ENCODE measurements at places on chromosomes 4 and X.
A peak's percentile ranks its signal among the peaks of the same experiment; 100 is the strongest.

GRCh38 chr4:19850909-19851308 lies 400.8 kb upstream of the SLIT2 start:
- no peak for DNase-seq

DNA sequence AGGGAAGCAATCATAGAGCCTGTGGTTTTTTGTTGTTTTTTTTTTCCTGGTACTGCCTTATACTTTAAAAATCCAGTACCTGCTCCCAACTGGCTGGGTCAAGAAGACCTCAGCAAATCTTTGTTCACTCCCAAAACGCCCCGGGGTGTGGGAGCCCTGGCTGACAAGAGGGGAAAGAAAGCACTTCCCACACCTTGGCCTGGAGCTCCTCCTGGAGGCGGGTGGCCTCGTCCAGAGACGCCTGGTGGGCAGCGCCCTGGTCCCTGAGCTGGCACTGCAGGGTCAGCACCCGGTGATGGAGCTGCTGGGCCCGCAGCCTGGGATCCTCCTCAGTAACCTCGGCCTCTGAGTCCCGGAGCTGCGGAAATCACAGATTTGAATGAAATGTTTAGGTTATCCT lies 38.2 kb downstream of the C4orf50 start:
- peak; percentile 70 for DNase-seq

DNA sequence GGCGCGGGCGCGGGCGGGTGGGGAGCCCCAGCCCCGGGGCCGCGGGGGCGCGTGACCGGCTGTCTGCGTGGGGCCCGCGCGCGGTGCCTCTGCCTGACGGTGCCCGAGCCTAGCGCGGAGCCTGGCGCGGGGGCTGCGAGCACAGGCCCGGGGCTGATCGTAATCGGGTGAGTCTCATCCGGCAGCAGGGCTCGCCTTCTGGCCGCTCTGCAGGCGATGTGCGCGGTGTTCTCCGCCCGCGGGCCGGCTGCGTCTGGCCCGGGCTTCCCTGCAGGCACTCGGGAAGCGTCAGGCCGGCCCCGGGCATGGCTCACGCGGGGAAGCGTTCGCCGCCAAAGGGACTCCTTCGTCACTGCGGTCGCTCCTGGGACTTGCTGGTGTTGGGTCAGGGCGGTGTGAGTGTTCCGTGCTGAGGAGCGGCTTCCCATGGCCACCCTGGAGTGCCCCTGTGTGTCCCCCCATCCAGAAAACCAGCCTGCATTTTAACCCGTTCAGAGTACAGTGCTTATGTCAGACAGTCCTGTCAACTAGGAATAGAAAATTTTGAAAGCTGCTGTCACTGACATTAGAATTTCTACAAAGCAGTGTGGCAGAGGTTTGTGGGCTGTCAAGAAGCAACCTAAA lies 40.6 kb downstream of the FAM149A start:
- DNase-seq: peak; percentile 13

DNA sequence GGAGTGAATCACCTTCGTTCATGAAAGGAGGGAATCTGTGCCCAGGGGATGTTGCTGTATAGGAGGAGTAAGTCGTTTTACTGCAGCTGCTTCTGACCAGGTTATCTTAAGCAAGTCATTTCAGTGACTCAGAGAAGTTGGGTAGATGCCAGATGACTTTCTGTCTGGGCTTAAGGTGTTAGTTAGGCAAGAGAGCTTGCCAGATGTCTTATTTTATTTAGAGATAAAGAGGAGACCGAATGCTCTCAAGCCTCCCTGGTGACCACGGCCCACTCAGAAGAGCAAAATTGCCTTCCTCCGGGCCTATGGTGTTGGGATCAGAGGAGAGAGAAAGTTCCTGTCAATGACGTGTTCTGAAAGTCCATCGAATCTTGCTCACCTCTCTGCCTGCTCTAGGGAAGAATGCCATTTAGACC lies 16.3 kb upstream of the ZNF827 start:
- DNase-seq: peak; percentile 22

GRCh38 chr4:184955636-184956035 lies 62.7 kb upstream of the HELT start:
- no peak for DNase-seq

GRCh38 chr4:5821665-5822358 lies 71.1 kb downstream of the CRMP1 start:
- DNase-seq: peak; percentile 23

GRCh38 chr4:80112236-80112635 lies 39.2 kb upstream of the ANTXR2 start:
- DNase-seq: no peak

- no peak for DNase-seq
These were observed 570.4 kb upstream of the DIPK2B start for GRCh38 chrX:45771114-45771513.

DNA sequence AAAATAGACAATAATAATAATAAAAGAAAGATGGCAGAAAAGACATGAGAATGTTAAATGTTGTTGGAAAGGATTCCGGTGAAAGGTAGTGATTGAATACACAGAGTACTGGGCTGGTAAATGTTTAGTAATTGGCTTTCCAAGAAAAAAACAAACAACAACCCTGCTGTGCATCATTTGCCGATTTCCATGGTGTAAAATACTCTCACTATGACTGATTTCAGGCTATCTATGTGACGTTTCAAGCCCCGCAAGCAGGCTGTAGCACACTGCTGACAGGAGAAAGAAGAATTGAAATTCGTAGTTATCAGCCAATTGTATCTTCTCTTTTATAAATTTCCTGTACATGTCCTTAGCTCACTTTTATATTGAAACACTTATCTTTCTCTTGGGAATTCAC lies 13.6 kb upstream of the SEPTIN6 start:
- no peak for DNase-seq

- DNase-seq: no peak
These were observed 317.5 kb downstream of the PCDH7 start for GRCh38 chr4:31037703-31038102.

DNA sequence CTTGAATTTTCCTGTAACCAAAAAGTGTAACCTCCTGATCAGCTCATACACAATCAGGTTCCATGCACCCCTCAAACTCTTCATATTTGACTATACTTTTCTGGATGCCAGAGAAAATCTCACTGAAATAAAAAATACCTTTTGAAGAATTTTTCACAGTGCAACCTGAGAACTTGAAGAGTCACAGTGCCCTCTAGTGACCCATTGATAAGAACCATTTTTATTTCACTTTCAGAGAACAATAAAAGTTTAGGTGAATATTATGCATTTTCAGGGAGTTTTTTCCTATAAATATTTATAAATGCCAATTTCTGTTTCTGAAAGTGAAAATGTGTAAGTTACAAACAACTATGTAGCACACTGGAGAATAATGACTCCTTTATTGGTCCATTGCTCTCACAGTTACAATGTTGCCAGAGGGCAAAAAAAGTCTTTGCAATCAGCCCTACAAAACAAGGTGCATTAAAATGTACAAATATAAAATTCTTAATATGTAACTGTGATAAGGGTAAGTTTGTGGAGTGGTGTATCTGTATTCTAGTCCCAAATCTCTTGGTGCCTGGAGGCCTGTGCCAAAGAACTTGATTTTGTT lies 153.6 kb upstream of the INTU start:
- DNase-seq: peak; percentile 15

GRCh38 chr4:102335616-102336015 lies 9.7 kb downstream of the SLC39A8 start:
- DNase-seq: no peak

- DNase-seq: no peak
These were observed 69.4 kb downstream of the EFHC2 start for GRCh38 chrX:44274096-44274495.

DNA sequence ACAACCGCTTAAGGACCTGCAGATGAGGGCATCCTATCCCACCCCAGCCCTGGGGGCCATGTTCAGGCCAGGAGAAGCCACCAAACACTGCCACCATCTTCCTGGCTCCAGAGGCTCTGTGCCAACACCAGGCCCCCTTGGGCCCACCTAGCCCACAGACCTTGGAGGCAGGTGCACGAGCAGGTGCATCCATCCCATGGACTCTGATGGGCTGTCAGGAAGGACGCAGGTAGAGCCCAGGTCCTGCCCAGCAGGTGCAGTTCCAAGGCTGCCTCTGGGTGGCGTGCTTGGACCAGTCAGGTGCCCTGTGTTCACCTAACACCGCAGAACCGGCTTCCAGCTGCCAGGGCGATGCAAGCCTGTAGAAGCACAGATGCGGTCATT lies 22.8 kb upstream of the PDE6B start:
- peak; percentile 78 for DNase-seq

DNA sequence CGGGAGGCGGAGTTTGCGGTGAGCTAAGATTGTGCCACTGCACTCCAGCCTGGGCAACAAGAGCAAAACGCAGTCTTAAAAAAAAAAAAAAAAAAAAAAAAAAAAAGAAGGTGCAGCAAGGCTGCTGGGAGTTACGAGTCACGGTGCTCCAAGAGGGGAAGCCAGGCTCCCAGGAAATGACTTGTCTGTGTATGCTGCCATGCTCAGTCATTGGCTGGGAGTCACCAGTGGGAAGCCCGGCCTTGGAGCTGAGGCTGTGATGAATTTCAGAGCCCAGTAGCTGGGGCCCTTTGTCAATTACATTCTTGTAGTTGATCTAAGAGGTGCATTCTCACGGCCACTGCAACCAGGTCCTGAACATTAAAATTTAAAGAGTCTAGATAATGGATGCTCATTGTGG lies 1105.1 kb upstream of the TENM3 start:
- no peak for DNase-seq

- DNase-seq: no peak
These were observed 2023.0 kb upstream of the AGA start for GRCh38 chr4:179465131-179465797.

GRCh38 chr4:118950224-118950623 lies 61.6 kb downstream of the SYNPO2 start:
- DNase-seq: no peak

- DNase-seq: peak; percentile 36
These were observed 30.7 kb downstream of the SEPTIN11 start for GRCh38 chr4:76980261-76980660.

DNA sequence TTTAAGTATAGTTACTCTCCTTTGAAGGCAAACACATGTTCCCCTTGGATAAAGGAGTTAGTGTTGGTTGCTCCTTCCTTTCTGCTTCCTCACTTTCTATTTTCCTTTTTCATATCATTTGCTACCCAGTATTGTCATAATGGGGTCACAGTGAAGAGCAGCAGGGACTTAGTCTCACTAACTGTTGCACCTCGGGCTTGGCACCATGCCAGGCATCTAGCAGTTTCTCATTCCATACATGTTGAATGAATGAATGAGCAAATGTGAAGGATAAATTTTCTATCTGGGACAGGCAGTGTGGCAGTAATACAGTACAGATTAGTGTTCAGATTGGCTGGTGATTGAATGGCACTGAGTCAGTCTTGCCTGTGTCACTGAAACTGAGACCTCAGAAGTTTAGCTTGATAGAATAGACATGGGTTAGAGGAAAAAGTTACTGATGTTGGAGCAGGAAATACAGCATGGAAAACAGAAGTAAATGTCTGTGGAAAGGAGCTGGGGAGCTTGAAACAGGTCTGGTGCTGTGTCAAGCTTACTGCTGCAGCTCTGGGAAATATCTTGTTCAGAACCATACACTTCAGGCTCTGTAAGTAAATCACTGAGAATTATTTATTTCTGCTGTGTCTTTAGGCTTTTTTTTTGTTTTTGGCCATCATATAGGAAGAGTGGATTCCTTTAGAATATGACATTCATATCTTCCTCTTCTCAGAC lies 55.8 kb upstream of the PITX2 start:
- DNase-seq: no peak

GRCh38 chrX:24480400-24480865 lies 15.3 kb downstream of the PDK3 start:
- DNase-seq: no peak

- no peak for DNase-seq
These were observed 115.1 kb downstream of the PPP3CA start for GRCh38 chr4:101232074-101232776.

- DNase-seq: no peak
These were observed 17.1 kb upstream of the CPEB2 start for GRCh38 chr4:14985161-14985560.

GRCh38 chrX:140354431-140355120 lies 150.3 kb downstream of the SOX3 start:
- DNase-seq: no peak

GRCh38 chrX:12237131-12237530 lies 98.9 kb downstream of the FRMPD4 start:
- no peak for DNase-seq

DNA sequence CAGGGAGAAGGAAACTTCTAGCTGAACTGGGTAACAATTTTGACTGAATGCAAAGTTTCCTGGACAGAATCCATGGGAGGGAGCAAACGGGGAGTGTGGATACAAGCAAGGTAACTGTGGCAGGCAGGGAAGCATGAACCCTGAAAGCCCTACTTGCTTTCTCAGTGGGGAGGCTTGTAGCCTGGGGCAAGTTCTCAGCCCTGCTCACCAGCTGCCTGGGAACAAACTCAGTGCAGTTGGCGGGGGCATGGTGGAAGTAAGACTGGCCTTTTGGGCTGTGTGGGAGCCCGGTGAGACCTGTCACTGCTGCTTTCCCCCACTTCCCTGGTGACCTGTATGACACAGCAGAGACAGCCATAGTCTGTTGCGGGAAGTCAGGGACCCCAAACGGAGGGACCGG lies 14.0 kb upstream of the TEX13B start:
- no peak for DNase-seq

GRCh38 chr4:55838356-55838755 lies 15.1 kb upstream of the EXOC1 start:
- no peak for DNase-seq

GRCh38 chr4:16583764-16584163 lies 314.7 kb downstream of the LDB2 start:
- DNase-seq: no peak

DNA sequence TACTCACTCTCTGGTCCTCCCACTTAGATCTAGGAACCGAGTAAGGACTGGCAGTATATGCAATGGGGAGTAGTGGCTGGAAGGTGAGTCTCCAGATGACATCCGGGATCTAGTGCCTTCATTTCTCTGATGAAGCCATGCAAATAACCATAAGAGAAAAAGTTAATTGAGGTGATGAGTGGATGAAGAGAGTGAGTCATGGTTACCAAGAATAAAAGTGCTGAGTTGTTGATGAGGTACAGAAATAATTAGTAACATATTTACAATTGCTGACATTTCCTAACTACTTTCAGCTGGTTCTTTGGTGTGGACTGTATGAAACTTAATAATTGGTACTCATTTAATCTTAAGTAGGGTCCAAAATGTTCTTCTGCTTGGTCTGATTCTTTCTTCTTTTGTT lies 146.7 kb upstream of the PITX2 start:
- no peak for DNase-seq

- DNase-seq: no peak
These were observed 12.0 kb downstream of the CPLX1 start for GRCh38 chr4:813900-814299.

GRCh38 chr4:18798123-18798522 lies 776.6 kb upstream of the LCORL start:
- DNase-seq: peak; percentile 20

GRCh38 chr4:56261027-56261426 lies 126.3 kb downstream of the AASDH start:
- DNase-seq: no peak

GRCh38 chrX:48083212-48083611 lies 11.8 kb upstream of the ZNF630 start:
- DNase-seq: peak; percentile 81

DNA sequence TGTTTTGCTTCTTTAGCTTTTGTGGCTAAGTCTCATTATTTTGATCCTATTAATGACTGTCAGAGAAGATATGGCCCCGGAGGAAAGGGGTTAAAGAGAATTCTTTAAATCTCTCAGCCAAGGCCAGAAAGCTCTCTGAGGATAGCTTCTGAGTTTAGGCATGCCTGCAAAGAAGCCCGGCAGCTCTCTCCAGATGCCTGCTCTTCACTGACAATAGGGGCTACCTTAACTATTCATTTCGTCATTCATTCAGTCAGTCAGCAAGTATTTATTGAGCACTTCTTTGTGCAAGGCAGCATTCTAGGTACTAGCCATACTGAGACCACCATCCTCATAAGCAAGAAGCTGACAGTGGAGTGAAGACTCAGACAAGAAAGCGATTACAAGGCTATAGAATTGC lies 34.0 kb upstream of the BMP15 start:
- DNase-seq: no peak

Data from NCI-H524 (cell line).